ENCODE measurements at places on chromosomes 11 and 22.

DNA sequence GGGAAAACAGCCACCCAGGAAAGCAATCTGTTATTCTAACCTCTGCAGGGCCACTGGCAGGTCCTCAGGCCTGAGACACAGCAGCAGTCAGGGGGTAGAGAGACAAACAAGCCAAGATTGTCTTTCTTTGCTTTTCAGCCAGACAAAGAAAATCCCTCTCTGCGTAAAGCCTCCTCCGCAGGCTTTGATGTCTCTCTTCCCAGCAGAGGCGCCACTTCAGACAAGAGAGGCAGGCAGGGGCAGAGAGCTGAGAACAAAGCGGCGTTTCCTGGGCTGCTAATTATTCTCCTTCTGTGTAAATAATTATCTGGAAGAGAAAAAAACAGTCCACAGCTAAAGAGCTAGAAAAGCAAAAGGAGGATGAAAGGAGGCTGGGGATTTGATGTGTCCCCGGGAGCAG, 102.7 kb upstream of the SEZ6L start:
- no peak for DNase-seq

- no peak for DNase-seq
Observed at GRCh38 chr11:2528301-2529050, 83.7 kb downstream of the KCNQ1 start.

DNA sequence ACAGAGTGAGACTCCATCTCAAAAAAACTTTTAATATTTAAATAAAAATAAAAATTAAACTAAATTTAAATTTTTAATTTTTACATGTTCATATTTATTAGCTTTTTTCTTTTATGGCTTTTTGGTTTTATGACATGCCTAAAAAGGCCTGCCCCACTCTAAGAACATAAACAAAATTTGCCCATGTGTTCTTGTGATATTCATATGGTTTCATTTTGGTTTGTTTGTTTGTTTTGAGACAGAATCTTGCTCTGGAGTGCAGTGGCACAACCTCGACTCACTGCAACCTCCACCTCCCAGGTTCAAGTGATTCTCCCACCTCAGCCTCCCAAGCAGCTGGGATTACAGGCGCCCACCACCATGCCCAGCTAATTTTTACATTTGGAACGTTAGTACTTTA, 27.7 kb downstream of the SUSD2 start:
- DNase-seq = no peak

DNA sequence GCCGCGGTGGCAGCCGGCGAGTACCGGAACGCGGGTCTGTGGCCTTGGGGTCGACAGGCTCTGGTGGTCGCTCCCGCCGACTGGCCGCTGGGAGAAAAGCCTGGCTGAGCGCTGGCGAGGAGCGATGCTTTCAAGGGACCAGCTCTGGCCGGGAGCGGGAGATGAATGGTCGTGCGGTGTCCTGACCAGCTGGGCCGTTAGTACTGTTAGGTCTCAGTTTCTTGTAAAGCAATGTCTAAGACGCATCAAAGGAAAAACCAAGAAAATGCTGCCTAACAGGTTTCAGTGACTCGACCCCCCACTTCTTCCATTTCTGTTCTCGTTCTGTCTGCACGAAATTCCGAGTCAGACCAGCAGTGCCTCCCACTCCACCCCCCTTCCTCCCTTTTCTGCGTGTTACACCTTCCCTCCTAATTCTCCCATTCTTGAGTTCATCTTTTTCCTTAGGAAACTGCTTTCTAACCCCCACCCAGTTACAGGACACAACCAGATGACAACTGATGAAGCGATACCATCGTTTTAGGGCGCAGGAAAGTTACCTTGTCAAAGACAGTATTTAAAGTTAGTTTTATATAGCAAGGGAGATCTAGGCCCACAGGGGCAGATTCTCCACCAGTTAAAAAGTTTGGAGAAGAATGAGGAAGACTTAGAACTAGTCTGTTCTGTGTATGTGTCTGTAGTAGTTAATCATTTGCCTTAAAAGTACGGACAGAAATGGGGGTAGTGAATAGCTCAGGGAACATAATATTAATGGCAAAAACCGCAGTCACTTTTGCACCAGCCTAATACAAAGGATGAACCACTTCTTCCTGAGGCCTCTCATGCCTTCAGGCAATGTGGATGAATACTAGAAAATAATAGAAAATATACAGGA, 1.0 kb downstream of the CUL5 start:
- no peak for DNase-seq

GRCh38 chr11:19728436-19728835, 15.8 kb downstream of the NAV2 start:
- DNase-seq = no peak

- DNase-seq = no peak
Observed at GRCh38 chr22:25475257-25476022, 89.0 kb upstream of the GRK3 start.

DNA sequence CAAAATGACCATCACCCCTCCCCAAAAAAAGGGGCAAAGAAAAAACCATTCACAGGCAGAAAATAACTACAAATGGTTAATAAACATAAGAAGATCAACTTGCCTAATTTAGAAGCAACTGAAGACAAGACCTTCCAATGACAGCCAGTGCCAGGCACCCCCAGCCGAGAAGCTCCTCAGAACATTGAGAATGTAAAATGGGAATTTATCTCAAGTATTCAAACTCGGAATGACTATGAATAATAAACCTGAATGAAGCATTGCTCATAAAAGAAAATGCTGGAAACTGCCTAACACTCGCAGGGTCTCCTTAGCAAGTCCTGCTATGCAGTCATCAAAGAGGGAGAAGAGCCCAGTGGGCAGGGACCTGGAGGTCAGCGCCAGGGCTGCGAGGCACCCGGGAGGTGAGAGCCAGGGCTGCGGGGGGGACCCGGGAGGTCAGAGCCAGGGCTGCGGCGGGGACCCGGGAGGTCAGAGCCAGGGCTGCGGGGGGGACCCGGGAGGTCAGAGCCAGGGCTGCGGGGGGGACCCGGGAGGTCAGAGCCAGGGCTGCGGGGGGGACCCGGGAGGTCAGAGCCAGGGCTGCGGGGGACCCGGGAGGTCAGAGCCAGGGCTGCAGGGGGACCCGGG, 23.2 kb upstream of the MOB2 start:
- DNase-seq = no peak

- no peak for DNase-seq
Observed at GRCh38 chr11:67043572-67044349, 12.9 kb upstream of the RHOD start.

GRCh38 chr11:61718621-61719302, 33.7 kb upstream of the MYRF start:
- no peak for DNase-seq
